ENCODE measurements at places on chromosomes 3 and 15. TPM values are rescaled to one million over a fixed set of nuclear protein-coding genes. Genes with fewer than 3 reads are reported as not detected.

CHRM5 gene
- 0.06 TPM for total RNA-seq

COL6A5 gene
- 0.41 TPM for total RNA-seq

IQCF5 gene
- total RNA-seq: not detected

SLC2A2 gene
- total RNA-seq: 12.6 TPM

KBTBD13 gene
- total RNA-seq: 0.06 TPM

PML gene
- total RNA-seq: 82.9 TPM

GXYLT2 gene
- 3.8 TPM for total RNA-seq

PTX3 gene
- 2.7 TPM for total RNA-seq

ZNF860 gene
- 5.9 TPM for total RNA-seq

SNTN gene
- not detected for total RNA-seq

ALPK3 gene
- total RNA-seq: 20.2 TPM

All from kidney (tissue), 22 donors.